ENCODE measurements at places on chromosomes 7 and 10. TPM values are rescaled to one million over a fixed set of nuclear protein-coding genes. Genes with fewer than 3 reads are reported as not detected.

The ORC5 gene
- total RNA-seq = 68.0 TPM

The STAG3 gene
- total RNA-seq = 3.4 TPM

The COL28A1 gene
- total RNA-seq = 0.26 TPM

The UBE2D1 gene
- total RNA-seq = 13.1 TPM

The LIPK gene
- not detected for total RNA-seq

The CTAGE8 gene
- not detected for total RNA-seq

The BAIAP2L1 gene
- total RNA-seq = 18.1 TPM

All from SK-MEL-5 (cell line).